ENCODE measurements at places on chromosomes 12 and 14.
A peak's percentile ranks its signal among the peaks of the same experiment; 100 is the strongest.

- no peak for DNase-seq
Observed at GRCh38 chr12:132451836-132452195, 38.1 kb upstream of the FBRSL1 start.

DNA sequence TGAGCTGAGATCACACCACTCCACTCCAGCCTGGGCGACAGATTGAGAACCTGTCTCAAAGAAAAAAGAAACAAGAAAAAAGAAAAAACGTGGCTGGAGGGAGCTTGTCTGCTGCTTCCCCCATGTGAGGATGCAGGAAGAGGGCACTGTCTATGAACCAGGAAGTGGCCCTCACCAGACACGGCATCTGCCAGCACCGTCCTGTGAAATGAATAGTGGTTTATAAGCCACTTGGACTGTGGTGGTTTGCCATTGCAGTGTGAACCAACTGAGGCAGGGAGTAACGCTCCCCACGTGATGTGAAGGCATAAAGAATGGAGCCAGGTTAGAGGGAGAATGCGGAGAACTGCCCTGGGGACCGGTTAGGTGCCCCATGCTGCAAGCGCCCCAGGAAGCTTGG is 4.5 kb upstream of the BRF1 start:
- DNase-seq, result no peak

GRCh38 chr12:5037795-5038357 is 5.8 kb upstream of the KCNA5 start:
- no peak for DNase-seq

DNA sequence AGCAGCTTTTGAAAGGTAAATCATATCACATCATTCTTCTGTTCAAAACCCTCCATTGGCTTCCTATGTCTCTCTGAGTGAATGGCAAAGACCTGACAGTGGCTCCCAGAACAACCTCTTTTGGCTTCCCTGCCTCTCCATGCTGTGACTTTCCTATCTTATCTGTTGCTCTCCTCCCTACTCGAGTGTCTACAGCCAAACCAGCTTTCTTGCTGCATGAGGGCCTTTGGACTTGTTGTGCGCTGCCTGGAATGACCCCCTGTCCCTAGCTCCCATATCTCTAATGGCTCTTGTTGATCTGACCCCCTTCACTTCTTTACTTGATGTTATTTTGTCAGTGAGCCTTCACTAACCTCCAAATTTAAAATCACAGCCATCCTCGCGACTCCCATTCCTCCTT is 2.5 kb downstream of the SYNE2 start:
- DNase-seq, result no peak

DNA sequence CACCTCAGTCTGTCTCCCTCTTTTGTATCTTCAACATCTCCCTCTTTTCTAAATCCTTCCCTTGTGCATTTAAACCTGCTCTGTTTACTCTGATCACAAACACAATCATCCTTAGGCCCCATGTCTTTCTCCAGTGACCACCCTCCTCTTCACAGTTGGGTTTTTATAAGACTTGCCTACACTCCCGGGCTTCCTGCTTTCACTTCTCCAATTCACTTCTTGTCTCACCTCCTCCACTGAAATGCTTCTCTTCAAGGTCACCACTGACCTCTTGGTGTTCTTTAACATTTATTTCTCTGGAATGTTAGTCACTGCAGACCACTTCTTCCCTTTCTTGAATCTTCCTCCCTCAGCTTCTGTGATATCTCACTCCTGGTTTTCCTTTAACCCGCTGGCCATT is 8.7 kb upstream of the SMCO2 start:
- no peak for DNase-seq

- no peak for DNase-seq
Observed at GRCh38 chr14:56449670-56450213, 129.9 kb upstream of the TMEM260 start.

DNA sequence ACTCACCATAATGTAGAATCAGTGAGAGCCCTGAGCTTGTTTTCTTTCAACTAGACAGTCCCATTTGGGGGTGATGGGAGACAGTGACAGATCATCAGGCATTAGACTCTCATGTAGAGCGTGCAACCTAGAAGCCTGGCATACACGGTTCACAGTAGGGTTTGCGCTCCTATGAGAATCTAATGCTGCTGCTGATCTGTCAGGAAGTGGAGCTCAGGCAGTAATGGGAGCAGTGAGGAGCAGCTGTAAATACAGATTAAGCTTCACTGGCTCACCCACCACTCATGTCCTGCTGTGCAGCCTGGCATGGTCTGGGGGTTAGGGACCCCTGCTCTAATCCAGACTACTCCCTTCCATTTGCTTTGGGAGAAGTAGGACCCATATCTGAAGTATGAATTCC is 55.6 kb downstream of the FNTB start:
- no peak for DNase-seq

GRCh38 chr14:22919601-22919921 is 612 bp upstream of the RBM23 start:
- no peak for DNase-seq

DNA sequence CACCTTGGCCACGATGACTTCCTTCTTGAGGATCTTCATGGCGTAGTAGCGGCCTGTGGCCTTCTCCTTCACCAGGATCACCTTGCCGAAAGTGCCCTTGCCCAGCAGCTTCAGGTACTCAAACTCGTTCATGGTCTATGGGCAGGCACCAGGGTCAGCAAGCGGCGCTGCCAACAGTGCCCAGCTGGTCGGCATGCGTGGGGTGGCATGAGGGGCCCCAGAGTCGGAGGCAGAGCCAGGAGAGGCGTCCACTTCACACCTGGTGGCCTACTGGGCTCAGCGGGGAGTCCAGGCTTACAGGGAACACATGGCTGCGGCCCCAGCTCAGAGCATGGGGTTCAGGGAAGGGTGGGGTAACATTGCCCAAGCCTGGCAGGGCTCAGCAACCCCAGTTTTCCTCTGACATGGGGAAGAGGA is 20.5 kb downstream of the AKT1 start:
- no peak for DNase-seq

DNA sequence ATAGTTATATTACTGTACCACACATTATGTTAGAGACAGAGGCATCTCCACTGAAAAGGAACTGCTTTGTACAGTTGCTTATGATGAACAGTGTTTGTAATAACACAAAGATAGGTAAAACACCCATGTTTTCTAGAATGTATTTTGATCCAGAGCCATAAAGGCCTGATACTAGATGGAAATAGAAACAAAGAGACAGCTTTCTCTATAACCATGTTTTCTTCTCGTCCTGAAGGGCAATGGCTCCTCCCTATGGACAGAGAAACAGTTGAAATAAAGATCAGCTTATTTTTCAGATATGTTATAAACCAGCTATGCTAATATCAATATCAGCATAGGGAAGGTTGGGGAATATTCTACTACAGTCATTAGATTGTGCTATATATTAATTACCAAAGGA is 109.2 kb downstream of the ATXN7L3B start:
- peak; percentile 52 for DNase-seq

DNA sequence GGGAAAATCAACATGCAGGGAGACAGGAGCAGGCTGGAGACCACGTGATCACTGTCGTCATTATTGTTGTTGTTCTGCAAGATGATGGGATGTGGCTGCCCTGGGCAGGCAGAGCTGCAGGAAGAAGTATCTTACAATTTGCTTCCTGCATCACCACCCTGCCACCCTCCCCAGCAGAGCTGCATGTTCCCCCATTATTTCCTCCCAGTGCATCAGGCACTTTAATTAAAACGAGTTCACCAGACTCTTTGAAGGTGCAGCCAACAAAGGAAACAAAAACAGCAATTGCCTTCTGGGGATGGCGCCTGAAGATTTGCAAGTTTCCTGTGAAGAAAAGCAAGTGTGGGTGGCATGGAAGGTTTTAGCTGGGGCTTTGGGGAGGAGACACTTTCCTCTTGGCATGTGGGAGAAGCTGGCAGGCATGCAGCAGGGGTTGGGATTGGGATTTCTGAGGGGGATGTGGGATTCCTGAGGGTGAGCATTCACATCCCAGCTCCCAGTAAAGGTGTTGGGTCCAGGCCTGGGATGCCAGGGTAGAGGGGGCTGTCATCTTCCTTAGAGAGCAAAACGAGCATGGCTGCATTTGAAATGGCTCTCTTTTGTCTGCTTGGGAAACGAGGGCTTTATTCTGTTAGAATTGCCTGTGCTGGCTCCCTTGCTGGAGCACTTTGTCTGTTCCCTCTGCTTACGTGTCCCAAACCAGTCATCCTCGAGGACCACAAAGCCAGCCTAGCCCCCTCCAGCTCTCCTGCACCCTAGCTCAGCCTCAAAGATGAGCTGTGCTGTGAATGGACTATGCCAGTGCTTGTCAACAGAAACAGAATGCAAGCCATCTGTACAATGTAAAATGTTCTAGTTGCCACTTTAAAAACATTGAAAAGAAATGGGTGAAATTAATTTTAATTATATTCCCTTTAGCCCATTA is 11.5 kb upstream of the C14orf132 start:
- DNase-seq, result peak; percentile 76

- peak; percentile 96 for DNase-seq
Observed at GRCh38 chr12:48890657-48891418, 25.2 kb upstream of the RND1 start.

DNA sequence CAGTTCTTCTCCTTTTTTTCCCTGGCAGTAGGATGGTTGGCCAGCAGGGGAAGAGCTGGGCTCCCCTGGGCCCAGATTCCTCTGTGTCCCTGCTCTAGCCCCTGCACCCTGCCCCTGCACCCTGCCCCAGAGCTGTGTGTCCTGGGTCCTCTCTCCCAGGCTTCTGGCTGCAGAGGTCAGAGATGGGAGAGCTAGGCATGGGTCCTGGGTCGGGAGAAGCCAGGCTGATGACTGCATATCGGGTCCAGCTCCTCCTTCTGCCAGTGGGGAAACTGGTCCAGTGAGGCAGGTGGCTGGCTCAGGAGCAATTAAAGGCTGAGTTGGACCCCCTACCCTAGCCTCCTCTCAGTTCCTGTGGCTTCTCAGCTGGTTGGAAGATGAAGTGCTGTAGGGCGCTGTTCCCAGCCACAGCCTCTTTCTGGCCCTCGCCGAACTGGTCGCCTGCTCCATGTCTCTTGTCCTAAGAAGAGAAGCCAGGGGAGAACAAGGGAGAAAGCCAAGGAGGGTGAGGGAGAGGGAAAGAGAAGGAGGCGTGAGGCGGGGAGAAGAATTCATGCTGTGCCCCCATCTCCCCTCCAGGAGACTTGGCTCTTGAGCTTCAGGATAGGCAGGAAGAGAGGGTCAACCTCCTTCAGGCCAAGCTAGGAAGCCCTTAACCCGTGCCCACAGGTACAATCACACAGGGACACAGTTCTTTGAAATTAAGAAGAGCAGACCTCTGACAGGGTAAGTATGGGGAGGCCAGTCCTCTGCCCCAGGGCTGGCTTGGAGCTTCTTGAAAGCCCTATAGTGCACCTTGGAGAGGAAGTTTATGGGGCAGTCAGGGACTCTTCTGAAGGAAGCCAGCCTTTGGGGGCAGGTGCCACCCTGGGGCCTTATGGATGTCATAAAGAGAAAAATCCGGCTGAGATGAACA is 9.5 kb downstream of the VASH1 start:
- DNase-seq, result no peak

DNA sequence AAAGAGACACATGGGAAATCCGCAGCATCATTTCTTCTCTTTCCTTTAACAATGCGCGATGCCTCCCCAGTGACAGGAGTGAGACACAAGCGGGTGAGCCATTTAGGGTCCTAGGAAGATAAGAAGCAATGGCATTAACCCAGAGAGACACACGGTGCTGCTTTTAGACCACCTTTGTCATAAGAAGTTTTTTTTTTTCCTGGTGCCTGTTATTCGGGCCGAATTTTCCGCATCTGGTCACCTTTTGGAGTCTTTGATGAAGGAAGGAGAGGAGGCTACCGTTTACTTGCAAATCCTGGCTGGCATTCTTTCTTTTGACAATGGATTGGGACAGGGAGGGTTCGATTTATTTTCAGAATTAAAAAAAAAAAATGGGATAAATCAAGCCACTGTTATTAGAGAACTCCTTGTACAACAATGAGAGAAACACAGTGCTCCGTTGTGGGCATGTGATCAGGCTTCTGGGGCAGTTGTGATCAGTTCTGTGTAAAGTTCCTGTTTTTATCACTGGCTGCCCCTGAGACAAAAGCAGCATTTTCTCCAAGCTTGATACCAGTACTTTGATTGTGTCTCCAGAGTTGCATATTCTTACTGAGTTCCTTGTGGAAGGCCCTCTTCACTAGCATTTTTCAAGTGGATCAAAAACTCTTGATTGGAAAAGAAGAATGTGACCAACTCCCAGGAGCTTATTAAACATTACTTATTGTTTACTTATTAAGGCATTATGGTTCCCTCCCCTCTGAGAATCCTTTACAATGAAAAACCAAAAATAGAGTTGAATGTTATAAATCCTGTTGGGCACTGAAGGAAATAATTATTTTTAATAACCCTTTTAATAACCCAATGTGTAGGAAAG is 1.1 kb downstream of the DIP2B start:
- DNase-seq, result no peak

DNA sequence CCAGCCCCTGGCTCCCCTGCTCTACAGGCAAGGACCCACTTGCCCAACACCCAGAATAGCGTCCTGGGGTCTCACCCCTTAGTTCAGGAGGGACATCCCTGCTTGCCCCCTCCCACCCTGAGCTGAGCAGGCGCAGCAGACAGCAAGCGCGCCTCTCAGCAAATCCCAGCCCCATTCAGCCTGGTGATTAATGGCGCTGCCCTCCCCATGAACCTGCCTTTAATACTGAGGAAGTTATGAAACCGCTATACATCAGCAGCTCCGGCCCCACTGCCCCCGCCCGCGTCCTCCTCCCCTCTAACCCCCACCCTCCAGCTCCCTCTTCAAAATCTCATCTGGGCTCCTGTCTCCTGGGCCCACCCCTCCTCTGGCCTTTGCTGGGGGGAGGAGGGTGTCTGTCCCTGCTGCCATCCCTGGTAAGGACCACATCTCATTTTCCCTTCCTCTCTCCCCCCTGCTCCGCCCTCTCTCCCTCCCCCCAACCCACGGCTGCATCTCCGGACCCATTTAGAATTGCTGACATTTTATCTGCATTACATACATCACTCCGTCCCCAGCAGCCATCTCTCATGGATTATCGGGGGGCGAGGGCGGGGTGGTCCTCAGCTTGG is 7.1 kb upstream of the SMUG1 start:
- peak; percentile 64 for DNase-seq

GRCh38 chr14:32201816-32202490 is at the start of gene RNU6-7:
Gene RNU6-7, plus strand, starts transcription at chr14:32202045.
- DNase-seq, result peak; percentile 73

DNA sequence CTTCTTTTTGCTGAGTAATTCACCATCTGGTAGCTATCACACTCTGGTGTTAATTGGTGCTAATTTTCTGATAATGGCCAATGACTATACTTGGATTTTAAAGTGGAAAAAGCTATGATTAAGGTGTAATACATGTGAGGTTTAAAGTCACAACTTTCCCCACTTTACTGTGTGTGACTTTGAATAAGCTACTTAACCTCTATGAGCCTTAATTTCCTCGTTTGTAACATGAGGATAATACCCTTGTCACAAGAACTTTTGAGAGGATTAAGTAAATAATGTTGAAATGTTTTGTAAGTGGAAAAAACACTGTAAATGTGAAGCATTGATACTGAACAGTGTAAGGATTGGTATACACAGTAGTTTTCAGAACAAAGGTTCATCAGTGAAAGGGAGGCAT is 65.3 kb downstream of the MSRB3 start:
- no peak for DNase-seq

GRCh38 chr14:54420478-54421142 is 20.6 kb downstream of the CNIH1 start:
- DNase-seq, result peak; percentile 33

All from brain (organoid and tissue), 16 donors.